ENCODE measurements at places on chromosomes 4 and X.

DNA sequence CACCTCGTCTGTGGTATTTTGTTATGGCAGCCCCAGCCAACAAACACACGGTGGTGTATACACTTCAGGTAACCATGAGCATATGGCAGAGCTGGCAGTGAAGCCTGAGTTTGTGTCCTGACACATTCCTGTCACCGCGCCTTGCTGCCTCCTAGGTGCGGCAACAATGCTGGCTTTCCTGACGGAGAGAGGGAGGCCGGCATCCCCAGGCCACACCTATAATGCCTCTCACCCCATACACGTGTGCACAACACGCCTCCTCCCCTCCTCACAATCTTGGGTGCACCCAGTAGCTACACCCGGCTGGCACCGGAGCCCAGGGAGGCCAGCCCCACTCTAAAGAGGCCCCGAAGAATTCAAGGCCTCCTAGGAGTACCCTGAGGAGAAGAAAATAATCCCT lies 158.5 kb downstream of the NSUN7 start:
- no peak for DNase-seq

DNA sequence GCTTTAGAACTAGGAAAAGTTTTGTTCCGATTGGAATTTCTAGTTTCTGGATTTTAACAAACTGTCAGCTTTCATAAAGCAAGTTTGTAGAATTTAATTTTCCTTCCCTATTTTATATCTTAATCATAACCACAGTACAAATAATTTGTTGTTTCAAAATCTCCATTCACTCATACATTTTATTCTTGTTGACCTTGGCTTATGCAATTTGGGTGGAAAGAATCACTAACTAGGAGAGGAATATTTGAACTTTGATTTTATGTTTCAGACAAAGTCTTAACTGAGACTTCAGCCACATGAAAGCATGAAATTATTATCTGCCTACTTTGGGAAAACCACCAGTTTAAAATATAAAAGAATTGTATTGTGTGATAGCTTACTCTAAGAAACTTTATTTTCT lies 427.9 kb downstream of the SPRY1 start:
- DNase-seq, result no peak

DNA sequence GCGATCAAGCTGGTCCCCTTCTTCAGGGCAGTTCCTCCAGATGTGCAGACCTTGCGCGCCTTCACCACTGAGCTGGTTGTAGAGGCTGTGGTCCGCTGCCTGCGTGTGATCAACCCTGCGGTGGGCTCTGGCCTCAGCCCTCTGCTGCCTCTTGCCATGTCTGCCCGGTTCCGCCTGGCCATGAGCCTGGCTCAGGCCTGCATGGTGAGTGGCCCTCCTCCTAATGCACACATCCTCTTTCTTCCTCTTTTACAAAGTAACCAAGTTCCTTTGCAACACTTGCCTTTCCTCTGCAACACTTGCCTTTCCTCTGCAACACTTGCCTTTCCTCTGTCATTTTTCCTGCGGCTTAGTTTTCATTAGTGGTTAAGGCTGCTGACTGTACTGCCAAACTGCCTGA lies 1.8 kb downstream of the CCDC22 start:
- DNase-seq, result peak; percentile 81

DNA sequence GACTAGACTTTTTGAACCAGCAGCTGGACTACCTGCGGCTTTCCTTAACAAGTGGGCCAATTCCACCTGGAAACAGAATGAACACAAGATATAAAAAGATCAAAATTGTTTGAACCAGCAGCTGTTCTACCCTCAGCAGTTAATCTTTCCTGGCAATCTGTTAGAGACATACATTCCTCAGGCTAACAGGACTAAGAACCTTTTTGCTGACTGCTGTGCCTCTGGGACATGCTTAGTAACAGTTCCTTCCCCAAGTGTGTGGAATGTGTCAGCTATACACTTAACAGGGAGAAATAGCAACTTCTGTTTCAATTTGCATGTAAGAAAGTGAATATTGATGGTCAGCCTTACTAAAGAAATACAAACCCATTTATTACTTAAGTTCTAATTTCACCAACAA lies 554.4 kb downstream of the ARAP2 start:
- DNase-seq, result no peak

GRCh38 chr4:76011700-76012387 lies 4.5 kb upstream of the CXCL9 start:
- DNase-seq, result peak; percentile 38

- peak; percentile 69 for DNase-seq
Measured at GRCh38 chr4:75995727-75996126, 5.0 kb upstream of the SDAD1 start.

DNA sequence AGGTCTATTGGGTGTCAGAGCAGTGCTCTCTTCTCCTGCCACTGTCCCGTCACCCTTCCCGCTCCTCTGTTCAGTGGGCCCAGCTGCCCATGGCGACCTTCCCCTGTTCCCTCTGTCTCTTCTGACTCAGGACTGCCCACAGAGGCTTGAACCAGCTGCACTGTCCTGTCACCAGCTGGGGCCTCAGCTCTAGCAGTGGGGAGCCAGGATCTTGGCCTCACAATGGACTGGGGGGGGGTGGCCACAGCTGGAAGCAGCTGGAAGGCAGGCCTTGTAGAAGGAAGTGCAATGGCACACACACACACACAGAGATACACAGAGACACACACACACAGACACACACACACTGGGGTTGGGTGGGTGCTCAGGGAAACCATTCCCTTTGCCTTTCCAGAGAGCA lies 114.0 kb upstream of the PJA1 start:
- no peak for DNase-seq

- DNase-seq, result no peak
Measured at GRCh38 chr4:98802770-98803198, 126.1 kb downstream of the EIF4E start.

- no peak for DNase-seq
Measured at GRCh38 chrX:50825825-50826224, 11.8 kb upstream of the SHROOM4 start.

GRCh38 chr4:17619416-17620105 lies 5.1 kb downstream of the MED28 start:
- DNase-seq, result no peak

DNA sequence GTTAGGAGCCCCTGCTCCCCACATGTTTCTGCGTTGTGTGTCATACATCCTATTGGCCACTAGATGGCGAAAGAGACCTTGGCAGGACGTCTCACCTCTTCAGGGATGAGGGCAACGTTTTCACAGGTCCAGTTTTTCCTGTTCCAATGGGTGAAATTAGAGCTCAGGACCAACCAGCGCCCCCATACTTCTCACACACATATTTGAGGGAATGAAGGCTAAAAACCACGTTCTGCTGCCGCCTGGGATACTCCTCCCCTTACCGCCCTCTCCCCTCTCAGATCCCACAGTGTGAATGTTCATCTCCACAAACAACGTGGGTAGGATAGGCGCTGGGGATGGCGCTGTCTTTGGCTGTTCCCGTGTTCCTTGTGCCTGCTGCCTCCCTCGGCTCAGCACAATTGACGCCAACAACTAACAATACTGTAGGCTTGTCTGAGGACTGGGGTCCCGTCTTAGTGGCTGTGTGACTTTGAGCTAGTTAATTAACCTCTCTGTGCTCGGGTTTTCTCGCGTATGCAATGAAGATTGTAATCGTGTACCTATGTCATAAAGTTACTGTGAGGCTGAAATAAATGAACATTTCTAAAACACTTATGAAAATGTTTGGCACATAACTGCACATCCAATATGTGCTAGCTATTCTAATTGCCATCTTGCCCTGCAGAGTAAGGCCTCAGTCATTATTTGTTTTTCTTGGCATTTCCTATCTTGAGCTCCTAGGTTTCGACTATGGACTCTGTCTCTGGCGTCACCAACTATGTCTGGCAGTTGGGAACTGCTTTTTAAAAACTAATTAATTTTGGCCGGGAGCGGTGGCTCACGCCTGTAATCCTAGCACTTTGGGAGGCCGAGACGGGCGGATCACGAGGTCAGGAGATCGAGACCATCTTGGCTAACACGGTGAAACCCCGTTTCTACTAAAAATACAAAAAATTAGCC lies 181.3 kb upstream of the STK26 start:
- peak; percentile 35 for DNase-seq

DNA sequence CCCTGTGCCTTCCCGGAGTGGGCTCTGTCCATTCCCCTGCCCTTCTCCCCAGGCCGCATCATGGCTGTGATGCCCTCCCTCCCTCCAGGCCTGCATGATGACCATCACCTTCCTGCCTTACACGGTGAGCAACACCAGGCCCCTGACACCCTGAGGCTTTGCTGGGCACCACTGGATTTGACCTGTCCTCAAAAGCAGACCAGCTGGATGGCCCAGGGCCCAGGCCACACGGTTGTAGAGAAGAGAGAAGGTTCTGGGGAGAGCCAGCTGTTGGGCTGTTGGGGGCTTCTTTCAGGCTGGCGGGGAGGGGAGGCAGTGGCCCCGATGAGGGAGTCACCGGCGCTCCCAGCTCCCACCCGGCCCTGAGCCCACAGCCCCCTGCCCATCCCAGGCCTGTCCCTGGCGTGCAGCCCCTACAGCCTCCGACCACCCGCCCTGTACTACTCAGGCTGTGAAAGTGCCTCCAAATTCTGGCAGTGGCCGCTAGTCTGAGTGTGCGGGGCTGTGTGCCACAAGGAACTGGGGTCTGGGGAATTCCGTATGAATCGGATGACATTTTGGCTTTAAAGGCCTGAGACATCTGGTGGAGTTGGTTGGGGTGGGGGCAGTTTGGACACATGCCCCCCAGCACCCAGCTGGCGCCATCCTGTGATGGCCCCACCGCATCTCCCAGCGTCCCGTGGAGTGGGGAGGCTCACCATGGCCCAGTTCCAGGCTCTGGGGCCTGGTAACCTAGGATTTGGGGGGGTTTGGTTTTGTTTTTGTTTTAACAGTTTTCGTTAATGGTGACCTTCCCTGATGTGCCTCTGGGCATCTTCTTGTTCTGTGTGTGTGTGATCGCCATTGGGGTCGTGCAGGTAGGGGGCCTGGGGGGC lies 19.6 kb downstream of the TMEM175 start:
- DNase-seq, result no peak

DNA sequence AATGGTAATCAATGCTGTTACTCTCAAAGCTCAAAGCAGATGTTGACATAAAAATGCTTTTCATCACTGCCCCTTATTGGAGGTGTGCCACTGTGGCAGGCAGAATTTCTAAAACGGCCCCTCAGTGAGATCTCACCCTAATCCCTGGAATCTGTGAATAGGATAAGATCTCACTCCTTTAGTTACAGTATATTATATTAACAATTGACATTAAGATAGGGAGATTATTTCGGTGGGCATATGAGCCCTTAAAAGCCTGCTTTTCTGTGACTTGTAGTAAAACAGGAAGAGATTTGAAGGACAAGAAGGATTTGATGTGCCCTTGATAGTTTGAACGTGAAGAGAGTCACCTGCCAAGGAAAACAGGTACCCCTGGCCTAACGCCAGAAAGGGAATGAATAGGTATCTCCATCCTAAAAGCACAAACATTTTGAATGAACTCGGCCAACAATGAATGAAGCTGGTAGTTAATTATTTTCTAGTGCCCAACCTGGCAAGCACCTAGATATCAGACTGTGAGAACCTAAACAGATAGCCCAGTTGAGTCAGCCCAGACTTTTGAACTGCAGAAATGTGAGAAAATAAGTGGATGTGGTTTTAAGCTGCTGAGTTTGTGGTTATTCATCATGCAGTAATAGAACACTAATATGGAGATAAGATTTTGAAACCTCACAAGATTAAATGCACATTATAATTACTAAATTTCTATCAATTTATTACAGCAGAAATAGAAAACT lies 881.6 kb downstream of the PCDH18 start:
- DNase-seq, result no peak

DNA sequence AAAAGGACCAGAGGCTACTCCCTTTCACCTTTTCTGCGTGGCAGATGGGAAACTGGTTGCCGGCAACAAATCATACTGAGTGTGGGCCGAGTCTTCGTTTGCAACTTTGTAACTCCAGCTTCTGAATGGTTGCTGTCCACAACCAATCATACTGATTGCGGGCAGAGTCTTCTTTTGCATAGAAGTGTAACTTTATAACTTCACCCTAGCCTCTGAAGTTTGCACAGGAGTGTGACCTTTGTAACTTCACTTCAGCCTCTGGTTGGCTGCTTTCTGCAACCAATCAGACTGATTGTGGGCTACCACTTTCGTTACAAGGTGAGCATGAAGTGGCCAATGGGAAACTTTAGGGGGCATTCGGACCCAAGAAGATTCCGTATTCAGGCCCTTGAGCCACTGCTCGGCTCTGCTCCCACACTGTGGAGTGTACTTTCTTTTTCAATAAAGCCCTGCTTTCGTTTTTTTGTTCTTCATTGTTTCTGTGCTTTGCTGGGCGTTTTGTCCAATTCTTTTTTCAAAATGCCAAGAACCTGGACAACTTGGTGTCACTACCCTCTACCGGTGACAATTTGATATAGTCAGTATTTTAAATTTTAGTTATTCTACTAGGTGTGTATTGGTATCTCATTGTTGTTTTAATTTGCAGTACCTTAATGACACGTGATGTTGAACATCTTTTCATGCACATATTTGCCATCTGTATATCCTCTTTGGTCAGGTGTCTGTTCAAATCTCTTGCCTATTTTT lies 9.0 kb upstream of the PAGE5 start:
- no peak for DNase-seq

GRCh38 chrX:54920610-54921426 lies at the start of gene TRO:
TRO (plus strand) TSS chrX:54920824; CDS start chrX:54922247, 1,423 bp downstream.
- DNase-seq, result no peak

- no peak for DNase-seq
Measured at GRCh38 chrX:112536544-112536943, 143.2 kb downstream of the LHFPL1 start.

GRCh38 chrX:95907081-95907480 lies 777.6 kb upstream of the DIAPH2 start:
- no peak for DNase-seq

DNA sequence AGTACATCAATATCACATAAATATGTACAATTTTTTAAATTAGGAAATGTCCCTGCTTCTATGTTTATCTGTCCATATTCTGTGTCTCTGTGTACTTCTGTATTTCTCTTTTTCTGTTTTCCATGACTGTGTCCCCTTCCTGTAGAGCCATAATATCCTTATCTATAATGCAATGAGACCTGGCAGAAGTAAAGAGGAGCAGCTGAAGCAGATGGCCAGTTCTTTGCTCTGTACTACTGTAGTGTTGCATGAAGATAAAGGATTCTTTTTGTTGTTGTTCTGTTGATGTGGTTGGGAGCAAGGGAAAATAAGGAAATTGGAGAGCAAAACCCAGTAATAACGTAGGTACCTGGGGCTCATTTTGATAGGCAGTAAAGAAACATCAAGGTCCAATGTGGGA lies 301.7 kb downstream of the ADGRL3 start:
- no peak for DNase-seq

- peak; percentile 24 for DNase-seq
Measured at GRCh38 chr4:107034996-107035818, 906 bp downstream of the DKK2 start.

GRCh38 chr4:184292877-184293276 lies 75.2 kb upstream of the ENPP6 start:
- DNase-seq, result no peak

GRCh38 chr4:161704653-161705052 lies 459.1 kb downstream of the FSTL5 start:
- DNase-seq, result no peak

GRCh38 chr4:95170176-95170575 lies 378.6 kb downstream of the UNC5C start:
- no peak for DNase-seq

GRCh38 chr4:134027931-134028330 lies 173.7 kb downstream of the PABPC4L start:
- no peak for DNase-seq

GRCh38 chr4:56674984-56675383 lies 6.1 kb downstream of the HOPX start:
- no peak for DNase-seq

GRCh38 chrX:28205126-28205525 lies 223.9 kb upstream of the DCAF8L1 start:
- DNase-seq, result no peak
